ENCODE measurements at places on chromosomes 4 and X.

DNA sequence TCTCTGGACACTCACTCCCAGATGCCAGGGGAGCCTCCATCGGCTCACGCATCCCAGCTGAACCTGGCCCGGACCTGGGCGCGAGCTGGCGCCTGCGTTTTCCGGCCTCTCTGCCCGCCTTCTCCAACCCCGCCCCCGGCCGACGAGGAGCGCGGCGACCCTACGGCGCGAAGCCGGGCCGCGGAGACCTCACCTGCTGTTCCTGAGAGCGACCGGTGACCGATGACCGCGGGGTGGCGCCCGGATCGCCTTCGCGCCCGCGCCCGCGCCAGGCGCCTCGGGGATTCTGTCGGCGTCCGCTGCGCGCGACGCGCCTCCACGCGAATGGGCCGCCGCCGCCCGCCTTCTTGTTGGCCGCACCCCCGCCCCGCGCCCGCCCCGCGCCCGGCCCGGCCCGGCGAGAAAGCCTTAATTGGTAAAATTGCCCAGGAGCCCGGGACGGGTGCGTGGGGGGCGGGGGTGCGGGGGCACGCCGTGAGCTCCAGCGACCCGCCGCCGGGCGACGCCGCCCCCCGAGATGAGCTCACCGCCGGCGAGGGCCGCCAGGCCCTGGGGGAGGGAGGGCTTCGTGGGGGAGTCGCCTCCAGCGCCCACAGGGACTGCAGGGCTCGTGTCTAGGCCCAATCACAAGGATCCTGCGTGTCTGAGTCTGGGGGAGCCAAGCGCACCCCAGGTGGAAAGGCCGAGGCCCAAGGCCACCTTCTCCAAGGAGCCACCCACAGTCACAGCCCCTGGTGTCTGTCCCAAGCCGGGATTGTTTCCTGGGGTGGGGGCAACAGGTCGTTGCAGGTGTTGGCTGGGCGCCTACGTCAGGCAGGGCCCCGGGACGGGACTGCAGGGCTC lies at the start of gene FLNA:
Gene FLNA (minus strand): TSS at position 322 of the 843 bp plus-strand sequence. CDS start 3,389 bp downstream, outside the sequence.
- no peak for DNase-seq

- DNase-seq = peak; percentile 92
Measured at GRCh38 chr4:7101692-7102515, 34.0 kb upstream of the GRPEL1 start.

- DNase-seq = no peak
Measured at GRCh38 chrX:133215017-133215416, 3.1 kb downstream of the TFDP3 start.

- DNase-seq = peak; percentile 54
Measured at GRCh38 chr4:181030961-181031360, 1212.2 kb upstream of the TENM3 start.

DNA sequence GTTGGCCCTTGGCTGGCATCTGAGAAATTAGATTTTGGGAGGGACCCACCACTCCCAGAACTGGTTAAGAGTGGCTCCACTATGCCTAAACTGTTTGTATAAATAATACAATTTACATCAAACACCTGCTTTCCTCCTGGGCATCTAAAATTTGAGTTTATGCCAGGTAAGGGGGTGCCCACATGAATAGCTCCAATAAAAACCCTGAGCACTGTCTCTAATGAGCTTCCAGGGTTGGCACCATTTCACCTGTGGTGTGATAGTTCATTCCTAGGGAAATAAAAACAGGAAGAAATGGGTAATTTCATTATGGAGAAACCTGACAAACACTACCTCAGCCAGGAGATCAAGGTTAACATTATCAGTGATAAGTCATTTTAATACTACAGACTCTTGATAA lies 119.7 kb downstream of the FRYL start:
- DNase-seq = no peak

DNA sequence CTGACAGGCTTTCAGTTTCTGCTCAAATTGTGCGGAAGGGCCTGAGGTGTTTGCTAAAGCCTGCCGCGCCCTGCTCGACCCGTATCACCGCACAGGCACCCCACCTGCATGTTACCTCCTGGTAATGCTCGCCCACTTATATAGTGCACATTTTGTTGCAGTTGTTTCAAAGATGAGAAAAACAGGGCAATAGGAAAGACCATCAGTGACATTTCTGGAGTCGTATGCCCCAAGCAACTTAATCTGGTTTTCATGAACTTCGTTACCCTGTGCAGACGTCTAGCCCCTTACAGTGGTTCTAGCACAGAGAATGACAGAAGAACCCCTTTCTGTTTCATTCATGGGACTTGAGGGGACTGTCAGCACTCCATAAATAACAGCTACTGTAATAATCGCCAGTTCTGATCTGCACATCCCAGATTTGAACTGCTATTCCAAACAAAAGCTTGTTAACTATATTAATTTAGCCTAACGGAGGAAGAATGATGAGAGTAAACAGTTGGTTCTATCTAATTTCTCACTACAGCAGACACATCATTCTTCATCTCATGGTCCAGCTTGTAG lies 940 bp upstream of the DCTD start:
- no peak for DNase-seq

Measured in GM03348 (cell line).